ENCODE measurements at places on chromosomes 2 and 18.

DNA sequence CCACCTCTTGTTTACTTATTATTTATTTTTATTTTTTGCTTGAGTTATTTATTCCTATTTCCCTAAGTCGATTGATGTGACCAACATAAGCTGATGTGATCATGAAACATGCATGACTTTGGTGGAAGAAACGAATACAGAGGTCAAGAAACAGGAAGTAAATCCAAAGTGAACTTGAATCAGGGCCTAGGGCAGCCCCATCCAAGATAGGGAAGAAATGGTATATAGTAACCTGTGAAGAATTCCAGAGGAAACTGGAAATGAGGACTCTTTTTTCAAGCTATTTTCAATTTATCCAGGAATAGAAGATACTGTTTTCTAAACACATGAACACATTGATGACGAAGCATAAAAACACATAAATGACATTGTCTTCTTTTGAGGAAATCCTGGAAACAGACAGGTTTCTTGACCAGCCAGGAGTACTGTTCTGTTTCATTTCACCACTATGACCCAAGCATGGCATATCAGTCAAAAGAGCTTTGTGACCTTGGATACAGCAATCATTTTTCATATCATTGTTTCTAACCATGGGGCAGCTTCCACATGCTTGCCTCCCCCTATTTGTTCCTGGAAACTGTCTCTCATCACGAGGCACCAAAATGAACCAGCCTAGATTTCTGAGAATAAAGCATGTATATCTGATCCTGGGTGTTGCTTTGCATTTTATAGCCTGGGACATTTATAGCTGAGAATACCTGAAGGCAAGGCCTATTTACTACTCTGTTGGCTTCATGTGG, 9.1 kb upstream of the LCLAT1 start:
- no peak for DNase-seq

DNA sequence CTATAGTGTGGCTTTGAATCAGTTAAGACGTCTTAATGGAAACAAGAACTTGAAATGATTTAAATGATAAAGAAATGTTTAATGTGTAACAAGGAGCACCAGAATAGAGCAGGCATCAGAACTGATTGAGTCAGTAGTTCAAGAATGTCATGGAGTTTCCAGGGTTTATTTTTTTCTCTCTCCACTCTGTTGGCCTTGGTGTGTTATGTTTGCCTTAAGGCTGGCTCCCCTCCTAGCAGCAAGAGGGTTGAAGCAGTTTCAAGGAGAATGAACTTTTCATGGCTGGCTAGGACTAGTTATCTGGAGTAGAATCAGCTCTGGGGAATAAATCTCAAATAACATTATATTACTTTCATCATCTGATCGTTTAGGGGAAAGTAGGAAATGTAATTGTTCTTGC, 13.4 kb upstream of the GLS start:
- no peak for DNase-seq

DNA sequence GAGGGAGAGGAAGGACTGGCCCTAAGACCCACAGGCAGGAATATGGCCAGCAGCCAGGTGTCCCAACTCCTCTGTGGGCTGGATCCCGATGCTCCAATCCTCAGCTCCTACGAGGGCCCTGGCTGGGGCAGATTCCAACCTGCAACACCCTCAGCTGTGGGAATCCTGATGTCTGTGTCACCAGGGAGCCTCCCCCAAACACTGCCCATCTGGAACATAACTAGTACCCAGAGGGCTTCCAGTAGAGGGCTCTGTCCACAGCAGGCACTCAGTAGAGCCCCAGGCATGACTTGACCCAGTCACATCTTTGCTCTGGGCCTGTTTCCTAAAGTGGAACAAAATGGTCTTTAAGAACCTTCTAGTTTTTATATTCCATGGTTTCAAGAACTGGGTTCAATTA, 20.6 kb upstream of the LOXHD1 start:
- no peak for DNase-seq

DNA sequence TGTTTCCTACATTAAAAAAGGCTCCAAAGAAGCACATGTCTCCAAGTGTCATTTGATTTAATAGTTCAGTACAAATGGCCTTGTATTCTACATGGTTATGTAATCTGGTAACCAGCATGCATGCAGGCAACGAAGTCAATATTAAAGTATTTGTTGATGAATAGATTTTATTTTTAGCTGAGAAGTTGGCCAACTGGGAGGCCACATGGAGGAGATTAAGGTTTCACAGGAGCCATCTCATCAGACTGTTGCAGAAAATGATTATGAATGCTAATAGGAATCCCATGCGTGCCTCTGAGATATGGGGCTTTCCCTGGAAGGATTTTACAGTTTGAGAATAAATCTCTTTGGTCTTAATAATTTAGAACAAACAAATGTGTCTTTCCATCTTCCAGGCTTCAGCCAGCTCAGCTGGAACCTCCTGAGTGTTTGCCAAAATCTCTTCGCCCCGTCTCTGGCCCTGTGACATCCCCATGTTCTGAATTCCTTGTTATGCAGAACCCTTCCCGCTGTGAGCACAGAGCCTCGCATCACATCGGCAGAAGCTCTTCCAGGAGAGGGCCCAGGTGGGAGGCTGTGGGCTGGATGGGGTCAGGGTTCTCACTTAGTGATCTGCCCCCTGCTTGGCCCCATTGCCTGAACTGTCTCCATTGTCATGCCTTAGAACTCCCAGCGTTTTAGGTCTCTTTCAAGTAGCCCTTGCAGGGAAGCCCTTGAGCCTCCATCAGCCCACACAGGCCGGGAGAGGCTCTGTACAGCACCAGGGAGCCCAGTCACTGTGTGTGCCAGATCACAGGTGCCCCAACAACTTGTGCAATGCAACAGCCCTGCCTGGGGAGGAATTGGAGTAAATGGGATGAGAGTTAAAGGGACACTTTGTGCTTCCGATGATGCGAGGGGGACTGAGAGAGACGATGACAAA, 190.5 kb upstream of the TWIST2 start:
- peak; percentile 74 for DNase-seq

GRCh38 chr2:66436581-66437001, 1.7 kb downstream of the MEIS1 start:
- no peak for DNase-seq

DNA sequence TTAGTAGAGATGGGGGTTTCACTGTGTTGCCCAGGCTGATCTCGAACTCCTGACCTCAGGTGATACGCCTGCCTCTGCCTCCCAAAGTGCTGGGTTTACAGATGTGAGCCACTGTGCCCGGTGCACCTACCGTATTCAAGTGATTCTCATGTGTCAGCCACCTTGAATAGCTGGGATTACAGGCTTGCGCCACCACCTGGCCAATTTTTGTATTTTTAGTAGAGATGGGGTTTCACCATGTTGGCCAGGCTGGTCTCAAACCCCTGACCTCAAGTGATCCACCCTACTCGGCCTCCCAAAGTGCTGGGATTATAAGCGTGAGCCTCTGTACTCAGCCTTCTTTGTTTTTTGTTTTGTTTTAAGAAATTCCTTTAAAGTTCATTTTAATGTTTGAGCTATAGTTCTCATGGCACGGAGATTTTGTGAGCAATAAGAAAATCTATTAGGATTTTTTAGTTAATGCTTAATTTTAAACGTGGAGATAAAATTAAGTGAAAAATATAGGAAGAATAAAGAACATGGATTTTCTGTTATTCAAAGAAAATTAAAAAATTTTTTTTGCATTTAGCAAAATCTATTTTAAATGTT, 242.6 kb downstream of the PHLPP1 start:
- no peak for DNase-seq

DNA sequence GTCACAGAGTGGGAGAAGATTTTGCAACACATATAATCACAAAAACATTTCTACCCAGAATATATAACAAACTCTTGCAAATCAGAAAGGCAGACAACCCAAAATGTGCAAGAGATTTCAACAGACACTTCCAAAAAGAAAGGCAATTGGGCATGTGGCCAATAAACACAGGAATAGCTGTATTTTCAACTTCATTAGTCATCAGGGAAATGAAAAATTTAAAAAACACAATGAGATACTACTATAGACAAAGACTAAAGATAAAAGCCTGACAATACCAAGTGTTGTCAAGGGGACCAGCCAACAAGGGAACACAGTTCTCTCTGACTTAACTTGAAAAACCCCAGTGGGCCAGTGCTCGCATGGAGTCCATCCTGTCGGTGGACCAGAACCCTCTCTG, 40.5 kb downstream of the MTHFD2 start:
- DNase-seq: no peak

DNA sequence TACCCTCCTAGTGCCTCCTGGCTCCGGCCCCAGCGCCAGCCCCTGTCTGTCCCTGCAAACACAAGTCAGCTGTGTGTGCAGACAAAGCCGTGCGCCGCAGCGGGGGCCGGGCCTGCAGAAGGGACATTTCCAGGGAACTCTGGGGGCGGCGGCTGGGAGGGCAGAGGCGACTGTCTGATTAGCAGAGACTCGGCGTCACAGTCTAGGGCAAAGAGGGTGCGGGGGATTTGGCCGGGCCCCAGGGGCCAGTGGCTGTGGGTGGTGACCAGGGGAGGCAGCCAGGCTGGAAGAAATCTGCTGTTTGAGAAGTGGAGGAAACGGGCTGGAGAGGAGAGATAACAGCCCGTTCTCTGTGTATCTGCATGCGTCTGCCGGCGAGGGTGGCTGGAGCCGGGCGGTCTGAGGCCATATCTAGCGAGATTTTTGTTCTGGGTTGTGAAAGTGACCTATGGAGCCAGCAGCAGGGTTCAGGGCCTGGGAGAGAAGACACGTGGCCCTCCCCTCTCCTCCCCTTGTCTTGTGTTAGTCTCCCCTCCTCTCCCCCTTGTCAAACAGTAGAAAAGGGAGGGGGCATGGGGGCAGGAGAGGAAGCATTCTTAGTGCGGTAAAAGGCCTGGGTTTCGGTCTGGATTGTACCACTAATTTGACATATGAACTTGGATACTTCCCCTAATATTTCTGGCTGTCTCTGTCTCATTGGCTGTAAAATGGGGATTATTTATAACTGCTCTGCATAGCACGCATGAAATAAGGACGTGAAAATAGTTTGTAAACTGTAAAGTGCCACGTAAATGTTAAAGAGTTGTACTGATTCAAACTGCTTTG, 169.4 kb downstream of the SMAD7 start:
- DNase-seq: no peak

GRCh38 chr18:26738706-26739105, 126.8 kb downstream of the AQP4 start:
- no peak for DNase-seq

DNA sequence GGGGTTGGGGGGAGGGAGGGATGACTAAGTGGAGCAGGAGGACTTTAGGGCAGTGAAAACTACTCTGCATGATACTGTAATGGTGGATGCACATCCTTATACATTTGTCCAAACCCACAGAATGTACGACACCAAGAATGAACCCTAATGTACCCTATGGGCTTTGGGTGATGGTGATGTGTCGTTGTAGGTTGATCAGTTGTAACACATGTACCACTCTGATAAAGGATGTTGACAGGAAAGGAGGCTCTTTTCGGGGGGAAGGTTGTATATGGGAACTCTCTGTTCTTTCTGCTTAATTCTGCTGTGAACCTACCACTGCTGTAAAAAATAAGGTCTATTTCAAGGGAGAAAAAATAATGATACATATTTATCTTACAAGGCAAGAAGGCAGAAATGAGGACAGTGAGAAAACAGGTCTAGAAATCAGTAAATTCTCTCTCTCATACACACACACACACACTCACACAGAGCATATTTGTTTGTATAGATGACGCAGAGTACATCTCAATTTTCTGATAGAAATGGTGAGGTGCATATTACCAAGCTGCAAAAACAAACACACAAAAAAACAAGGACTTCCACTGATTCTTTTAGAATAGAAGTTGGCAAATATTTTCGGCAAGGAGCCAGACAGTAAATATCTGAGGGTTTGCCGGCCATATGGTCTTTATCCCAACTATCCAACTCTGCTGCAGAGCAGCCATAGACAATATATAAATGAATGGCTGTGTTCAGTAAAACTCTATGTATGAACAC, 20.2 kb downstream of the FAM124B start:
- no peak for DNase-seq

DNA sequence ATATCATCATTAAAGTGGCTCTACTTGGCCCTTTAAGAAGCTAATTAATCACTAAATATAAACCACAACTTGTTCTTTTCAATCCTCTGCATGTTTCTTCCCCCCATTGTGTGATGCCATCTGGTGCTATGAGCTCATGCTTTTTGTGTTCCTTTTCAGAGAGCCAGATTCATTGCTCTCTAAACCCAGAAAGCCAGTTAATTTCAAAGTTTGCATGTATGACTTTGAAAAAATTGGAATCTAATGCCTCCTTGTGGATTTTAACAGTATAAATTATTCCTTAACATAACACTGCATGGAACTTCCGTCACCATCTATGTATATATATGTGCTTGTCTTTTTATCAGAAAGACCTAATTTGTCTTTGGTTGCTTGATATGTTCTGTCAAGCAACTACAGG, 31.1 kb downstream of the TMEM178A start:
- DNase-seq: no peak

DNA sequence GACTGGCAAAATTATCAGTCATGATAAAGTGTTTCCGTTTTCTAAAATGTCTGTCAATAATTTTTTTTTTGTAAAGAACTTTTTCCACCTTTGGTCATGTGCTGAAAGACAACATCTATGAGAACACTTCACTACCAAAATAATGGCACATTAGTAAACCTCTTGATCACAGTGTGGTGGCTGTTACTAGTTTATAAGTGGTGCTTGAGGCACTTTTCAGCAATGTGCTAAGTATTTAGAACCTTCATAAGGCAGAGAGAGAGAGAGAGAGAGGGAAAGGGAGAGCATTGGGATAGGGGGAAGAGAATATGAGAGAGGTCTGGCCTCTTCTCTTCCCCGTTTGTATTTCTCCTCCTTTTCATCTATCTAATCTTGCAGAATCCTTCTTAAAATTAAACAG, 1.1 kb upstream of the NYAP2 start:
- DNase-seq: no peak

GRCh38 chr2:86225581-86225980, 26.3 kb downstream of the MRPL35 start:
- DNase-seq: no peak

- DNase-seq: no peak
Observed at GRCh38 chr2:66561645-66562303, 126.8 kb downstream of the MEIS1 start.

DNA sequence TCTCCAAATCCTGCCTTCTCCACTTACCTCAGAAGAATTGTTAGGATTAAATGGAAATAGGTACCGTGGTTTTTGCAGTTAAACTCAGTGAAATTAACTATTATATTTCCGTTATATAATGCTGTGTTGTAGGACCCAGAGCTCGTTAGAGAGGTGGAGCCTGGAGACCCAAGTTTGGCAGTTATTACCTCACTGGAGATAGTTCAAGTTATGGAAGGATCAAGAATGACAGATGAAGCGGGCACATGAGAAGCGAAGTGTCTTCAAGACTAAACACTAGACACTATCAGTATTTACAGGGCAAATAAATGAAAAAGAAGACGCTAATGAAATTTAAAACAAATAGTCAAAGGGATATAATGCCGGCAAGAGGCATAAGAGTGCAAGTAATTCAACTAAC, 866 bp downstream of the CWC22 start:
- no peak for DNase-seq

DNA sequence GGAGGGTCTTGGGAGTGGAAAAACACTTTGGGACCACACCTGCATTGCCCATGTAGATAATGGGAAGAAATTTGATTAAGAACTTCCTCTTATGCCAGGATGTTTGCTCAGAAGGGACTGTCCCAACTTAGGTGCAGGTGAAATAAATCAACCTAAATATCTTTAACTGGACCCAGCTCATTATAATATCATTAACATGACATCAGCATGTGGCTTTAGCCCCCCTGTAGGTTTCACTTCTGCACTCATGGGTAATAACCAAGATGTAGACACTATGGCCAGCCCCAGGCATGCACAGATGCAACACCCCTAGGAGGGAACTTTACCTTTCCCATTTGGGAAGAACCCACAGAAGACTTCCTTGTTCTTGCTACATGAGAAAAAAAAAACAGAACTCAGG, 227.4 kb upstream of the ZNF804A start:
- no peak for DNase-seq

- no peak for DNase-seq
Observed at GRCh38 chr2:238387332-238387731, 39.4 kb upstream of the ASB1 start.
